ENCODE measurements at places on chromosomes 11 and 22.

- no peak for DNase-seq
Measured at GRCh38 chr11:2582946-2583604, 116.7 kb downstream of the KCNQ1OT1 start.

DNA sequence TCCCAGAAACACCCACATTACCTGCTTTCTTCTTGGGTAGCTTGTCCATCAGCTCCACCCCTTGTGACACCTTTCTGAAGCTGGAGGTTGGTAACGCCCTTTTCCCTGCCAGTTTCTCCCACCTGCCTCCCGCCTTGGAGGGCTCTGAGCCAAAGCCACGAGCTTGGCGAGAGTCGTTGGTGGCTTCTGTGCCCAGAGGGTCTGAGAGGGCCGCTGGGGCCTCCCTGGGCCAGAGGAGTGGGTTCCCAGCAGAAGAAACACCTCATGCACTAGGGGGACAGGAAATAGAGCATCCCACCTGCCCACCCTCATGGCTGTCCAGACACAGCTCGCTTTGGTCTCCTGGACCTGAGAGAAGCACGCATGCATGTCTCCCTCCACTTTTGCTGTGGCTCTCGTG is 37.9 kb downstream of the B3GAT1 start:
- no peak for DNase-seq

- no peak for DNase-seq
Measured at GRCh38 chr11:113505046-113505445, 29.8 kb upstream of the DRD2 start.

DNA sequence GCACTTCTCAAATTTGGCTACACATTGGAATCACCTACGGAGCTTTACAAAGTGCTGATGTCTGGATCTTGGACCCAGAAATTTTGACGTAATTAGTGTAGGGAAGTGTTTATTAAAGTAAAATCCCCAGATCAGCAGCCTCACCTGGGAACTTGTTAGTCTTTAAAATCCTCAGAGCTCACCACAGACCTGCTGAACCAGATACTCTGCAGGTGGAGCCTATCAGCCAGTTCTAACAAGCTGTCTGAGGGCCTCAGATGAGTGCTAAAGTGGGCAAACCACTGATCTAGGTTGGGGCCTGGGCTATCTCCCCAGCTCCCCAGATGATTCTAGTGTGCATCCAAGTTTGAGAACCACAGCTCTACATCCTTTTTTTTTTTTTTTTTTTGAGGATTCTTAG is 436.0 kb downstream of the ETS1 start:
- DNase-seq = no peak

DNA sequence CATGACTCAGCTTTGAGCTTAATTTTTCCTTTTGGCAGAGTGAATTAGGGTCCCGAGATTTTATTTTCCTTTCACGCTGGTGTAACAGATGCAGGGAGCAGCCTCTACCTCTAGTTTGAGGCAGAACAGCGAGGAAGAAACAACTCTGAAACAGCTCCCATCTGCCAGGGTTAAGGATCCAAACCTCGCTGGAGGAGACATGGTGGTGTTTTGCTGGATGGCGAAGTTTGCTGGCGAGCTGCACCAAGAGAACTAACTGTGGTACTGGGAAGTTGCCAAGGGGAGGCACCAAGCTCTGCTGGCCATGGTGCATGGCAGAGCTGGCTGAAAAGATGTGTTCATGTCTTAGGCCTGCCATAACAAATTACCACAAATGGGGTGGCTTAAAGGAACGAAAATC is 7.6 kb upstream of the ALKBH3 start:
- DNase-seq = no peak

- no peak for DNase-seq
Measured at GRCh38 chr11:88169471-88169870, 5.8 kb downstream of the RAB38 start.

DNA sequence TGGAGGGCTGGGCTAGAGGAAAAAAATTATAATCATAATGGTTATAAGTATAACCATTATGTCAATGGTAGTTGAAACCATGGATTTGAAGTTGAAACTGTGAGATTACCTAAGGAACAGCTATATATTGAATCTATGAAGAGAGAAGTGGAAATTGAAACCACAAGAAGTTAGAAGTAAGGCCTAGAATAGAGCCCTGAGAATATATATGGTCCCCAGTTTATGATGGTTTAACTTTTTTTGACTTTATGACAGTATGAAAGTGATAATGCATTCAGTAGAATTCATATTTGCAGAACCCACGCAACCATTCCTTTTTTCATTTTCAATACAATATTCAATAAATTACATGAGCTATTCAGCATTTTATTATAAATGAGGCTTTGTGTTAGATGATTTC is 15.0 kb downstream of the AASDHPPT start:
- DNase-seq = no peak

- no peak for DNase-seq
Measured at GRCh38 chr11:70551351-70552166, 153.2 kb downstream of the CTTN start.

- no peak for DNase-seq
Measured at GRCh38 chr11:117722082-117722481, 74.9 kb downstream of the DSCAML1 start.

- DNase-seq = no peak
Measured at GRCh38 chr11:1706634-1707400, 9.8 kb downstream of the KRTAP5-6 start.

- DNase-seq = no peak
Measured at GRCh38 chr11:3867209-3868091, 12.0 kb downstream of the STIM1 start.

DNA sequence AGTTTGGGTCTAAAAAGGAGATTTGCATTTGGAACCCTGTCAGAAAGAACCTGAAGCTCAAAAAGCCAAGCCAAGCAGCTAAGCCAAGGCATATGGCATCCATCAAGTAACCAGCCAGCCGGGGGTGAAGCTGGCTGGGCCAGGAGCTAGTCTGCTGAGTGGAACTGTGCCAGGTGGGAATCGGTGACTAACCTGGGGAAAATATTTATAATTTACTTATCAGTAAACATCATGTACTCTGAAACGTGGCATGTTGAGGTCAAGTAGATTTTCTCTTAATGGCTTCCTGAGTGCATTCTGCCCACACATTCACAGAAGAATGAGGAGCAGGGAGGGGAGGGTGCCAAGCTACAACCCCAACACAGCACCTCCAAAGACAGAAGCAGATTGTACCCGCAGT is 70.5 kb upstream of the SESN3 start:
- DNase-seq = peak; percentile 12

DNA sequence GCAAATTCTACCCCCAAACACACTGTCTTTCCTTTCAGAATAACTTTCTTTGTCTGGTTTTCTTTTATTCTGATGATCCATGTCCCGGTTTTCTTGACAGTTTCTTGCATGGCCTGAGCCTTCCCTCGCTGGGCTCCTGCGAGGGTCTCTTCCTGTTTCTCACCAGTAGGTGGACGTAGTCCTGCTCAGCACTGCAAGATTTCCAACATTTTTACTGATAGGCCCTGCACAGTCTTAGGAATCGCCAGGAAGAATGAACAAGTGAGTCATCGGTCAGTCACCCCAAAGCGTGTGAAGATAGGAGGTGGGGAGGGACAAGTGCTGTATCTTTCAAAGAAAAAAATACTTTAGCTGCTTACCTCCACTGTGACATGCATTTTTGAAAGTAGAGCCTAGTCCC is 16.9 kb upstream of the KIRREL3 start:
- DNase-seq = no peak

- DNase-seq = no peak
Measured at GRCh38 chr11:17473071-17473744, 3.4 kb downstream of the ABCC8 start.

GRCh38 chr11:117415358-117415896 is 87.8 kb downstream of the CEP164 start:
- no peak for DNase-seq

DNA sequence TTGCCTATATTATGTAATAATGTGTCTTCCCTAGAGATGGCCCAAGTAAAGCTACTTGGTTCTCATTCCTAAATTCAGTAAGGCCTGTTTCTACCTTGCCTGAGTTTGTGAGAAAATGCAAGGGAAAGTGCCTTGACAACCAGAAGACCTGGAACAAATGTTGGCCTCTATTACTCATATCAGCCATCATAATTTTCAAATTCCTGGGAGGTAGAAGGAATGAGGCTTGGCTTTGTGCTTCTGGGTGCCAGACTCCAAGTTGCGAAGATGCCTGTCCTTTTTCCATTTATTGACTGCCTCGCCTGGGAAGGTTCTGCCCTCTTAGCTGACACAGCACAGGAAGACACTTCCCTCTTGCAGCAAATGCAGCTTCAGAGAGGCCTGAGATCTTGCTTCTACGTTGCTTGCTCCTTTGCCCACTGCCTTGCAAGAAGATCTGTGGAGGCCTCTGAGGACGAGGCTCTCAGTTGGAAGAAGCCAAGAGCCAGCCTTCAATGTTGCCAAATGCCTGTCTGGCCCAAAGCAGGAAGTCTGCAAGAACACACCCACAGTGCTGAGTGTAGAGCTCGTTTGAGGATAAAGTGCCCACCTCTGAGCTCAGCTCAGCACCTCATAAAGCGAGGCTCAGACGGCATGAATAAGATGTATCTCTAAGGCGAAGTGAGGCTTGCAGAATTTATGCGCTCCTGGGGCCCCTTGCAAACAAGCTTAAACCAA is 120.1 kb downstream of the GALNT18 start:
- peak; percentile 52 for DNase-seq

- no peak for DNase-seq
Measured at GRCh38 chr11:33721426-33721825, 14.8 kb downstream of the CD59 start.

DNA sequence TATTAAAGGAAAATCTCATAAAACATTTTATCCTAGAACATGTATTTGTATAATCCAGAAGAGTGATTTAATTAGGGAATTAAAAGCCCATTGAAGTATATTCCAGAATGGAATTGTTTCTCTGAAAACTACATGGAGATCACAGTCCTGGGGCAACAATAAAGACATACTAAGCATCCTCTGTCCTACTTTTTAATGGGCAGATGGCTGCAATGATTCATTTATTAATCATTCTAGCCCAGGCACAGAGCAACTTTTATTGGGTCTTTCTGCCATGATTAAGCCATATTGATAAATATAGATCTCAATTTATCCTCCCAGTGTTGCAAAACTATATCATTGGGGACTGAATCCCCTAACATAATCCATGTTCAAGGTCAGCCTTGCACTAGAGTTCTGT is 22.0 kb downstream of the FAM181B start:
- DNase-seq = no peak

DNA sequence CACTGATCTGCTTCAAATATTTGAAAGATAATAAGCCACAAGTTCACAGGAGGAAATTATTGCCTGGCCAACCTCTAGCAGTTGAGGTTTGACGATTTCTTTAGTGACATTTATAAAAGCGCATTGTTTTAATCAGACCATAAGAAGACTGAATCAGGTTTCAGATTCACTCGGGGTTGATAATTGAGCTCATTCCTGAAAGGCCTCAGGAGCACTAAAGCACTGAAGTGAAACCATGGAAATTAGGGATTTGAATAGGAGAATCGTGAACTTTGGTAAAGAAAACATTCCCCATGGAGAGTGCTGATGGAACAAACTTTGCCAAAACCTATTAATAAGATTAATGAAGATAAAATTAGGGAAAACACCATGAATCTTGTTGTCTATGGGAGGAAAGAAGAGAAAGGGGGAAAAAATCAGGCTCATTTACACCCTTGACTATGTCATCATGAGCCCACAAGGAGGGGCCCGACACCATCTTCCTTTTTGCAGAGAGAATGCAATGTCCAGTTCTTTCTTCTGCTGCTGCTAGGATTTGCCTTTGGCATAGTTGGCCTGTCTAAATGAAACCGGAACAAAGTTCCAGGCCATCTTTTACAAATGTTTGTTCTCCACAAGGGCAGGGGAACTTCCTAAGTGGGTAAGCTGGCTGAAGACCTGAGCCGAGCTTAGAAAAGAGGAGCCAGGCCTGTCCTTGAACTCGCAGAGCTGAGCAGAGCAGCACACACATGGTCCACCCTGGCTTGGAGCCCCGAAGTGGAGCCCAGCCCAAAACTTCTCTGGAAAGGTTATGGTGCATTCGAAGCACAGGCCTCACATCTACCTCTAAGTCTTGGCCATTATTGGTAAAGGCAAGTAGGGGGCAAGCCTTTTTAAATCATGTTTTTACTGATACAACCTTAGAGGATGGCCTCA is 56.1 kb upstream of the EIF3M start:
- DNase-seq = no peak

GRCh38 chr22:36964106-36964505 is 50.7 kb downstream of the CSF2RB start:
- DNase-seq = no peak

DNA sequence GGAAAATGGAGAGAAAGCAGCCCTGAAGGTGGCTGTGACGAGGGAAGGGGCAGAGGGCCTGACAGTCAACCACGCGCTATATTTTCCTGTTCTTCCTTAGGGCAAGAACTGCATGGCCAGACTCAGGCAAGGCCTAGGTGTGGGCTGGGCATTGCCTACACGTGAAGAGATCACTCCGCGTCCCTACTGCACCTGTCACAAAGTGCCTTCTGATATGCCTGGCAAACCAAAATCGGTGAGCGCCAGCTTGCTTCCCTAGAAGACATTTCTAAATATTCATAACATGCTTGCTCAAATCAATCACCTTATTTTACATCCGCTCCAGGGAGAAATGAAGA is 6.3 kb downstream of the TMEM121B start:
- DNase-seq = no peak

DNA sequence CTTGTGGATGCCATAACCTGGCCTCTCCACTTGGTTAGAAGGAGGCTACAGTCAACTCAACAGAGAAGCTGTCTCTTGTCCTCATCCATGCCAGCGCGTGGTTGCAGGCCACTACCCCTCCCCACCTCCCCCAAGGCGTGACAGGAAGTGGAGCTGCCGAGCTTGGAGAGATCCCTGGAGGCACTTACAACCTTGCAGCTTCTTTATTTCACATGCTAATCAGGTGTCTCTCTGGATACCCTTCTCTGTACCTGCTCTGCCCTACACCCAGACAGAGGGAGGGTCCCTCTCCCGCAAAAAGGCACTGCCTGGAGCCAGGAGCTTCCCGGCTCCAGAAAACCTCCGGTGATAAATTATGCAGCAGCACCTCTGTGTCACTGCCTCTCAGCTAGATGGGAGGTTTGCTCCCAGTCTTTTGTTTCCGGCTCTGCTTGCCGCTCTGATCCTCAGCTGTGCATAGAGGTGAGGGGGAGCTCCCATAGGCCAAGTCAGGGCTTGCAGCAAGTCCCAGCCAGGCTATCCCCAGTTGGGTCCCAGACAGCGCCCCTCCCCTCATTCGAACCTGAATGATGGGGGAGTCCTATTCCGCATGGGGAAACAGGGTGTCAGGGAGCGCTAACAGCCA is 5.7 kb downstream of the LRP4 start:
- no peak for DNase-seq

- DNase-seq = no peak
Measured at GRCh38 chr11:85779956-85780640, 30.8 kb downstream of the SYTL2 start.

DNA sequence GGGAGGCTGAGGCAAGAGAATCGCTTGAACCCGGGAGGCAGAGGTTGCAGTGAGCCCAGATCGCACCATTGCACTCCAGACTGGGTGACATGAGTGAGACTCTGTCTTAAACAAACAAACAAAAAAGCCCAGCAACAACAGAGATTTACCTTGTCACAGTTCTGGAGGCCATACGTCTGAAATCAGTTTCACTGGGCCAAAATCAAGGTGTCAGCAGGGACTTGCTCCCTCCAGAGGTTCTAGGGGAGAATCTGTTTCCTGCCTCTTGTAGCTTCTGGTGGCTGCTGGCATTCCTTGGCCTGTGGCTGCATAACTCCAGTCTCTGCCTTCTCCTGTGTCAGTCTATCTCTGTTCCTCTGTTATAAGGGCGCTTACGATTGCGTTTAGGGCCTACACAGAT is 1.5 kb downstream of the DDX10 start:
- no peak for DNase-seq

GRCh38 chr11:68687311-68687710 is 3.0 kb downstream of the GAL start:
- no peak for DNase-seq

GRCh38 chr22:41700108-41700364 is 733 bp downstream of the MEI1 start:
- no peak for DNase-seq
